Inflammatory macrophage treated with lipopolysaccharide for 1 hour (primary cell): ENCODE measurements at places on chromosomes 6 and 20.
A peak's percentile ranks its signal among the peaks of the same experiment; 100 is the strongest.

- DNase-seq: no peak
These were observed 216.7 kb upstream of the PCSK2 start for GRCh38 chr20:17010181-17010580.

DNA sequence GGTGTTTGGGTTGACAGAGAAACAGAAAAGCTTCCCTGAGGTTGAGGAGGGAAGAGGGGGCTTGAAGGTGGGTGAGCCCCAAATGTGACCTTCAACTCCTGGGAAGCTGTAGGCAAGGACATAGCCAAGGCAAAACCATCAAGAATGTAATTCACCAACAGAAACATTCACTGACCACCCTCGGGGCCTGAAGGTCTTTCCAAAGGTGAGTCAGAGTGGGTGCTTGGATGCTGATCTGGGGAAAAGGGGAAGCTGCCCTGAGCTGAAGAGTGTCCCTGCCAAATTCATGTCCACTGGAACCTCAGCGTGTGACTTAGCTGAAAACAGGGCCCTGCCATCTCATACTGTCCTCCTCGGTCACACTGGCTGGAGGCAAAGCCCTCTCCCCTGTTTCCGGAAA is 234.2 kb upstream of the SULF2 start:
- DNase-seq: no peak

- peak; percentile 56 for DNase-seq
These were observed 5.1 kb downstream of the TP53INP2 start for GRCh38 chr20:34709044-34709830.

GRCh38 chr6:122653094-122653493 is 42.9 kb downstream of the PKIB start:
- no peak for DNase-seq

DNA sequence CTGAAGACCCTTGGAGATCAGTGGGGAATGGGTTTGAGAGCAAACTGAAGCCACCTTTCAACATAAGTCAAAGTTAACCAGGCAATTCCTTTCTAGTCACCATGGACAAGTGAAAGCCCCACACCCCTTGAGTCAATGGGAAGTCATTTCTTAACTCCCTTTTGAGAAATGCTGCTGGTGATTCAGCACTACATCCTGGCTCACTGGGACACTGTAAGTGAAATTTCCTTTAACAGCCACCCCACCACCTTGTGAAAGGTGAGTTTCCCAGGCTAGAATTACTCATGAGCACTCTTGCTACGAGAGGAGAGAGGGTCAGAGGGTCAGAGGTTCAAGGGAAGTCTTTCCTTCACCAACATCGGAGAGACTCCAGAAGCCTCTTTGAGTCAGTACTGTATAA is 93.3 kb upstream of the MARCKS start:
- DNase-seq: peak; percentile 93

- peak; percentile 93 for DNase-seq
These were observed 17.1 kb downstream of the SULF2 start for GRCh38 chr20:47768016-47768824.

DNA sequence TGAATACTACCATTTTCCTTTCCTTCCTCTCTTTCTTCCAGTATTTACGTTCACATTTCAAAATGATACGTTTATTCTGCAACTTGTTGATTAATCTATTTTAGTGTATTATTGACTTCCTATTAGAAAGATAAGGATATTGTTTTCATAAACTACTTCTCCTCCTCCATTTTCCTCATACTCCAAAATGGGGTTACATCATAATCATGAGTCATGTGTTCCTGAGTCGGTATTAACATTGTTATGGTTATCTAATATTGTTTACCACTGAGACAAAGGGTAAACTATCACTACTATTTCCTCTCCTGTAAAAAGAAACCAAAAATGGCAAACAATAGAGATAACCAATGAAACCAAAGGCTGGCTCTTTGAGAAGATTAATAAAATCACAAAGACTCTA is 126.5 kb upstream of the CDYL start:
- peak; percentile 65 for DNase-seq

DNA sequence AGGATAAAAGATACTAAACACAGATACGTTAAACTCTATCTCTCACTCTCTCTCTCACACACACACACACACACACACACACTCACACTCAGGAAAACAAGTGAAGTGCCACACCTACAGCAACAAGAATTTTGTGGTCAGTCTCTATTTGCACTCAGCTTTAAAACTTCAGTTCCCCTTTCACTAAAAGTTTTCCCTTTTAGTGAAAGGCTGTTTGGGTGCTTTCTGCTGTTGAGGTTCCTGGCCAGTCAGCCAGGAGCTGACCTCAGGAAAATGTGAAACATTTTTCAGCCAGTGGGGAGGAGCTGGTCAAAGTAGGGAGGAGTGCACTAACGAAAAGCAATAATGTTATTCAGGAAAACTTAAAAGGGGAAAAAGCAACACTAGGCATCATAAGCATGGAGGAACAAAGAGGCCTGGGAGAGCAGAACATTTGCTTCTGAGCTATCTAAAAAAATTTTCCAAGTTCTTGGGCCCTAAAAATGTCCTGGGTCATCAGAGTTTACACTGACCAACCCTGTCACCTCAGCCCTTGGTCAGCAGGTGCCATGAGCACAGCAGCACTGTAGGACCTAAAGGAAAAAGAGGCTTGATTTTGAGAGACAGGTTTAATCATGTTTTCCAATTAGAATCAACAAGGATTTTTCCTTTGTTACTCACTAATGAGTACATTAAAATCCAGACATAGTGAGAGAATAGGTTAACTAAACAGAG is 30.7 kb upstream of the NT5E start:
- no peak for DNase-seq

DNA sequence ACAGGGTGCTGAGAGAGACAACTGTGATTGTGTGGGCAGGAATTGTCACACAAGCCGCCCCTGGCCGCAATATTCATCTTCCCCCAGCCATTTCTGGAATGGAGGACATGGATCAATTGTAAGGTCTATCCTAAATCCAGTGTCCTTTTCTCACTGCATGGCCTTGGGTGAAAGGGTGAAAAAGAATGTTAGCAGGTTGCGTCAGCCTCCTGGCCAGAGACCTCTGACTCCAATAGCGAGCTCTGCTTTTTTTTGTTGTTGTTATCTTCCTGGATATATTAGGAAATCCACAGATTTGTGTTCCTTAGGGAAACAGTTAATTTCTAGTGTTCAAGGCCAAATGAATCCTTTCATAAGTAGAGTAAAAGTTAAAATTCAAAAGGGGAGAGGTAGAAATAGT is 47.1 kb upstream of the CD83 start:
- DNase-seq: no peak

GRCh38 chr6:152301765-152302568 is 335.2 kb downstream of the SYNE1 start:
- peak; percentile 89 for DNase-seq

DNA sequence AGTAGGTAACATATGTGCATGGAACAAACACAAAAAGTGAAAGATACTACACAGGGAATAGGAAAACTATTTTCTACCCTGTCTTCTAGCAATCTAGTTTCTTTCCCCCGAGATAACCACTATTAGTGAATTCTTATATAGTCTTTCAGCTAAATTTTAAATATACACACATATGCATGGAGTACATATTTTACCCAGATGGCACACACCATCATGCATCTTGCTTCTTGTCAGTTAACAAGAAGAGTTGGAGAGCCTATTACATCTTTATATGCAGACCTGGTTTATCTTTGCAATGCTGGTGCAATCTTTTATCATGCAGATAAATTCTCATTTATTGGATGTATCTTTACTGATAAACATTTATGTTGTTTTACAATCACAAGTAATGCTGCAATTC is 100.4 kb downstream of the OTOR start:
- no peak for DNase-seq

DNA sequence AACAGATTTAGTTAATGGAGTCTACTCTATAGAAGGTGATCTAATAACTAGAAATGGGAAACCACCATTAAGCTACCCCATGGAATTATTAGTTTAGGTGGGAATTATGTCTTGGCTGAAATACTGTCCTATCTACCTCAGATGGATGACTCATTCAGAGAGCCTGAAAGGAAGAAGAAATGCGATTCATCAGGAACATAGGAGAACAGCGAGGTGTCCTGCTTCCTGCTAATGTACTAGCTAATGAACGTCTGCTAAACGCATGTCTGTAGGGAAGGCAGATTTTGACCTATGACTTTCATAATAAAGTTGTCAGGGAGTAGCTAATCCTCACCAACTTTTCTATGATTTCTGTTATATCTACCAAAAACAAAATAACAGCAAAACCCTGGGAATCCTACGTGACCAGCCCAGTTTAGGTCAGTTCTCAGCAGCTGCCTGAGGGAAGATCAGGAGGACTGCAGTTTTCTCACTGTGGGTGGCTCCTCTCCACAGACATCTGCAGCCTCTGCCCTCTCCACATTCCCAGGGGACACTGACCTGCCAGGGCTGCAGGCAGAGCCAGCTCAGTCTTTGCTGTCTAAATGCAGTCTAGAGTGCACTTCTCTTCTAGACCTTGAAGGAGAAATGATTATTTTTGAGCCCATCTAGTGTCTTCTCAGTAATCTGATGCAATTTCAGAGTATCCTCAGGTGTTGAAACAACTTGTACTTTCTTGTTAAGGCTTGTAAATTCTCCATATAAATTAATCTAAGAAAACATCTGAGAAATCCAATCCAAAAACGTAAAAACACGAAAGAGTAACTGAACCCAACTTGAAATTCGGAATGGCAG is 18.1 kb upstream of the SFT2D1 start:
- DNase-seq: no peak

DNA sequence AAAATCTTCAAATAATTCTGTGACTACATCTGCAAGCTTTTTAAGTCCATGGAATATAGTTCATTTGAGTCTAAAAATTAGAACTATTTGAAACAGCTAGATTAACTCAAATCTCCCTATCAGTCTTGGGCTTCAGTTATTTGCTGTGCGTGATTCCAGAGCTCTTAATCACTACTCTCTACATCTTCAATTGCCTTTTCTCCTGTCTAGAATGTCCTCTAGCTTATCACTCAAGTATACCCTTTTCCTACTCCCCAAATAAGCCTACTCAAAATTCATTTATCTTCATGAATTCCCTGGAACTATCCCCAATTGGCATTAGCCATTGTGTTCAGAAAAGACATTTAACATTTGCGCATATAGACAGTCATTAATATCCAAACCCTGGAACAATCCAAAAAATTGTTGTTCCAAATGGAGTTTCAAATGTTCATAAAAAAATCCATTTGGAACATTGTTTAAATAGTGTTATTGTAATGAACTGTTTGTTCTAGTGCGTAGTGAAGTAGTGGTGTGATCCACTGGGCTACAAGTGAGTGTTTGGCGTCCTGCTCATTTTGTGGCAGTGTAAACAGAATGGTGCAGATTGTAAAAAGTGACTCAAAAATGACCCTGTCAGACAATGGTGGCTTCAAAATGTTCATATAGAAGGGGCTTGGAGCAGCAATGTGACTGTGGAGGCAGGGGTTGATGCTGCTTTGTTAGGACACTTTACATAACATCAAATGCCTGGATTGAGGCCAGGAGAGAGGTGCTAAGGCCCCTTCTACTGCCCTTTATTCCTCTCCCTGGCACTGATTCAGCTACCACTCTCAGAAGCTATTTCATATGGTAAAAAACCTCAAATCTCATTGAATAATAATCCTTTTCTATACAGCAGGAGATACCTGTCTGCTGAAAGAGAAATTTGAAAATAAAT is 122.3 kb downstream of the KIF6 start:
- no peak for DNase-seq

DNA sequence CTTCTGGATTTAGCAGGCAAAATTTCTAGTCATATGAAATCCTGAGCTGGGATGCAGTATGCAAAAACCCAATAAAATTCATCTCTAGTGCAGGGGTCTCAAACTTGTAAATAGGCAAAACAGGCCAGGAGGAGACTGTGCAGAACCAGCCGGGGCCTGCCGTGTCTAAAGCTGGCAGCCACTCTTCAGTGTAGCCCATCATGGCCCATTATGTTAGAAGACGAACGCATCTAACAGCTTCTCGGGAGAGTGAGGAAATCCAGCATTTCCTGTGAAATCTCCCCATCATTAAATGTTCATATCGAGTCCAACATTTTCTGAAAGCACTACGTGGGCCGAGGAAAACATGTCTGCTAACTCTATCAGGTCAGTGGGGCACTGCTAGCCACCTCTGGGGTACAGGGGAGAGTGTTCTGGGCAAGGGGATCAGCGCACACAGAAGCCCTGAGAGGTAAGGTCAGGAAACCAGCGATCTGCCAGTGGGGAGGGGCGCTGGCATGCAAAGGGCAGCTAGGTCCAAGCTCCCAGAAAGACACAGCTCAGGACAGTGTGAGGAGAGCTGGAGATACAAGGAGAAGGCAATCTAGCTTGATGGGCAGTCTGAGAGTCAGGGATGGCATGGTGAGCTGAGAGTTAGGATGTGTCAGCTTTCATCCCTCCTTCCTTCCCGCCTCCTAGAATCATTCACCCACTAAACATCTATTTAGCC is 144.2 kb downstream of the PREX1 start:
- no peak for DNase-seq

DNA sequence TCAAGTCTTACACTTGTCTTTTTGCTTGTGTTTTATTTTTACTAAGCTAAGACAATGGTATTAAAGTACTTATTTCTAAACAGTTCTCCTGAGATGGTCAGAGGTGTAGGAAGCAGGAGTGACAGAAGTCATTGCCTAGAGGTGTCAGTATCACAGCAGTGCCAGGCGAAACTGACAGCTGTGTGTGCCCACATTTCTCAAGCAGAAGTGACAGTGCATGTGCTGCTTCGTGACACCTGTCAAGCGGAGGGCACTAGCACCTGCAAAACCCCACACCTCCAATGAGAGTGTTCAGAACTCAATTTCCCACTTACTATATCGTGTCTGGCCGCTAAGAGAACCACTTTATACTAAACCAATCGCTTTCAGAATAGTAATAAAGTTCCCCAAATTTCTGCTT is 82.8 kb downstream of the SLC23A2 start:
- no peak for DNase-seq

DNA sequence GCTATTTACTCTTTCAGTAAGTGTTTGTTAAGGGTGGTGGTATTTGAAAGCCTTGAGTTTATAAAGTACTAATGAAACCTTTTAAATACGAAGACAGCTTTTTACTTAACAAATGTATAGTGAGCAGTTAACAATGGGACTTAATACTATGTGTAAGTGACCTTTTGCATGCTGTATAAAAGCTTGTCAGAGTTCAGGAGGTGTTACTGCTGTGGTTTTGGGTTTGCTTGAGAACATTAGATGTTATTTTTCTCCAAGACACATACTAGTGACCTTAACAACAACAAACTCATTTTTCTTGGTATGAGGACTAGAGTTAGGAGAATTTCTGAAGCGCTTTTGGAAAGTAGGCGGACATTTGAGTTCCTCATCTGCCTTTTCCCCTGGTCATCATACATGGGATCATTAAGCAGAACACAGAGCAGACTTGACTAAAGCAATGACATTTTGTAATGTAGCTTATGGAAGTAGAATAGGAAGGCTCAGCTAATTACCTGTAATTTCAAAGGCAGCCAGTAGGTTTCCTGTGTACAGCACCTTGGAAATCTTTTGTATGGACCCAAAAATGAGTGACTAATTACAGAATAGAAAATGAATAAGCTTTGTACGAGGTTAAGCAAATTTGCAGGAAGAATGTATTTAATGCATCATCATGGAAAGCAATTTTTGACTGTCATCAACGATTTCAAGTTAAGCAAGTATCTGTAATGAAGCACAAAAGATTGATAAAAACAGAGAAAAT is 14.1 kb downstream of the CDYL start:
- DNase-seq: peak; percentile 79

- no peak for DNase-seq
These were observed 906 bp upstream of the BTN3A2 start for GRCh38 chr6:26363882-26364701.
